ENCODE measurements at places on chromosomes 16 and 17.

DNA sequence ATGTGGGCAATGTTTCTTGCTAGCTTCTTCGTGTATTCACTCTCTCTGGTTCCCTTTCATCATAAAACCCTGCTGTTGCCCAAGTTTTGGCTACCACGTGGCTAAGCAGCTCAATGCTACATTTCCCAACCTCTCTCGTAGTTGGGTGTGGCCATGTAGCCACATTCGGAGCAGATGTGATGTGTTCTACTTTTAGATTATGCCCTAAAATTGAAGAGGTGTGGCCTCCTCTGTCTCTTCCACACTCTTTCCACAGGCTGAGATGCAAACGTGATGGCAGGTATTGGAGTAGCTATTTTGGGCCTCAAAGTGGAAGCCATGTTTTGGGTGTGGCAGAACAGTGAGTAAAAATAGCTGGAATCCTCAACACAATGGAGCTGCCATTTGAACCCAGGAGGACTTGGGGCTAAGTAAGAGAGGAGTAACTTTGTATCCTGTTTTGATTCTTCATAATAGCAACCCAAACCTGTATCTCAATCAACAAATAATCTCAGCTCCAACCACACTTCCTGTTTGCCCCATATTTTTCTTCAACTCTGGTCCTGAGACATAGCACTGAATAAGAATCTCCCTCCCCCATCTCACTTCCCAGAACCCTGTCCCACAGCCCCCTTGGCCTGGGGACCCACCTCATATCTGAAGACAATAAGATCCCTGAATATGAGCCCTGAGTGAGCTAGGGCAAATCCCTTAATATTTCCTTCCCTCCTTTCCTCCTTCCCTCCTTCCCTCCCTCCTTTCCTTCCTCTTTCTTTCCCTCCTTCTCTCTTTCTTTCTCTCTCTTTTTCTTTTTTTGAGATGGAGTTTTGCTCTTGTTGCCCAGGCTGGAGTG, 4.0 kb downstream of the NUPR1 start:
- no peak for DNase-seq

DNA sequence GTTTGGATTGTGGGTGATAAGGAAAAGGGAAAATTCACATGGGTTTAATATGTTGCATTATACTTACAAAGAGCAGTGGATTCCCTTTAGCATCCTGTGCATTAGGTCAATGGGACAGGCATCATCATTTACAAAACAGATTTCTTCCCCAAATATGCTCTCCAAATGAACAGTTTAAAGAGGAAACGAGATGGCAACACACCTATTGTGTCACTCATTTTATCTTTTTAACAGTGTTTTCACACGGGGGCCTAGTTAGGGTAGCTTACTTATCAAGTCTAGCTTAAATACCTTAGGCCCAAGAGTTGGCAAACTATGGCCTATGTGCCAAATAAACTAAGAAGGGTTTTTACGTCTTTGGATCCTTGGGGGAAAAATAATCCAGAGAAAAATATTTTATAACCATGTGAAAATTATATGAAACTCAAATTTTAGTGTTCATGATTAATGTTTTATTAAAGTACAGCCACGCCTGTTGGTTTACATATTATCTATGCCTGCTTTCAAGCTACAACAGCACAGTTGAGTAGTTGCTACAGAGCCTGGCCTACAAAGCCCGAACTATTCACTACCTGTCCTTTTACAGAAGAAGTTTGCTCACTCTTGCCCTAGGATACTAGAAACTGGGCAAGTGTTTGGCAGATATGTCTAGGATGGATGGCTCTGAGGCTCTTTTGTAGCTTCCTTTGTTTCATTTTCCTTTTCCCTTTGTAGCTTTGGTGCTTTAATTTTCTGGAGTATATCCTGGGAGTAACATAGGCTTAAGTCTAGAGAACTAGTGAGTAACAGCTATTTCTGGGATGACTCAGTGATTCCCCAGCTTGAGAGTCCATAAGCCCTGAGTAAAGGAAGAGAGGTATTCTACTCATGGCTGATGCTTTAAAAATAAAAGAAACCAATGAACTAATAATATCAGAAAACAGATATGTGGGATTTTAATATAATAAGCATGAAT, 12.4 kb downstream of the NUP93 start:
- DNase-seq, result no peak

- no peak for DNase-seq
Observed at GRCh38 chr16:20647736-20648135, 49.7 kb downstream of the ACSM1 start.

DNA sequence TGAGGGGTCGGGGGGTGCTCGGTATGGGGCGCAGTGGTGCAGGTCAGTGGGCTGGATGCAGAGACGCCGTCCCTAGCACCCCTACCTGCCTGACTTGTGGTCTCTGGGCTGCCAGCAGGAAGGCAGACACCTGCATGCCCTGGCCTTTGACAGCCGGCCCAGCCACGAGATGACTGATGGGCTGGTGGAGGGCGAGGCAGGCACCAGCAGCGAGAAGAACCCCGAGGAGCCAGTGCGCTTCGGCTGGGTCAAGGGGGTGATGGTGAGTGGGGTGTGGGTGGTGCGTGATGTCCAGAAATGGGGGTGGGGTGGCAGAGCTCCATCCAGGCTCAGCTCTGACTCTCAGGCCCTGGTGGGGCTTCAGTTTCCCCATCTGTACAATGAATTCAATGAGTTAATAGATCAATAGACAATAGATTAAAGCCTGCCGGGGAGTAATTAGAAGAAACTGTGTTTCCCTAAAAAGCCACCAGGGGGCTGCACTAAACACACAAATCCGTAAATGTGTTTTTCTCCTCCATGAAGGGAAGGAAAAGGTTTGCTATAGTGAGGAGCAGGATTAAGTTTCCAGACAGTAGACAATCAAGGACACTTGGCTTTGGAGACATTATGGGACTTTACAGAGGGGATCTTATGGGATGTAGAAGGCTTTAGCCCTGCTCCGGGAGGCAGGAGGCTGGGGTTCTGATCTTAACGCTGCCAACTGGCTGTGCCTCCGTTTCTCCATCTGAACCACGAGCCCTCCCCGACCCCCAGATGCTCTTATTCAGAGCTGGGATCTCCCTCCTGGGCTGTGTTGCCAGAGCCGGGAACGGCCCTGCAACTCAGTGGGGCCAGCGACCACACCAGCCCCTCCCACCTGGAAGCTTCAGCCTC, 2.2 kb downstream of the SLC12A3 start:
- peak; percentile 22 for DNase-seq

- DNase-seq, result no peak
Observed at GRCh38 chr17:37750768-37751475, 6.1 kb upstream of the HNF1B start.

DNA sequence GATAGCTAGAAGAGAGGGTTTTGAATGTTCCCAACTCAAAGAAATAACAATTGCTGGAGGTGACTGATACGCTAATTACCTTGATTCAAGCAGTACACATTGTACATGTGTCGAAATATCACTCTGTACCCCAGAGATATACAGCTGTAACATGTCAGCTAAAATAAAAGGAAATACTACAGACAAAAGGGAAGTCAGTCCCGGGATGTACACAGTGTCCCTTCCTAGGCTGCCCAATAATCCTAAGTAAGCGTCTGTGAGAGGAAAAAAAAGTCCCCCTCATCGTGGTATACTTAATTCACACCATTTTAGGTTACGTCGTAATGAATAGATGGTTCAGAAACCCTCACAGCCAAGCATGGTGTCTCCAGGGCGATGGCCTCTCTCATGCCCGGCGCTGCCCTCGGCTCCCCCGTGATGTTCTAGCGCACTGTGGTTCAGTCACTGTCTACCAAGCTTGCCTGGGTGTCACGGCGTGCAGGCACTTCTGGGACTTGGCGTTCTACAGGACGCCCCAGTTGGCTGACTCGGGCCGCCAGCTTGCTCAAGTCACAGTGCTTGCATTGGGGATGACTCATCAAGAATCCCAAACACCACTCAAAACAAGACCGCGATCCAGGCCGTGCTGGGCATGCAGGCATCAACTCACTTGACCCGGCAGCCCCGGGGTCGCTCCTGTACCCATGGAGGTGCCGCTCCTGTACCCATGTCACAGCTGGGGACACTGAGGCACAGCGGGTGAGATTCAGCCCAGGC, 27.6 kb downstream of the CCDC40 start:
- no peak for DNase-seq

DNA sequence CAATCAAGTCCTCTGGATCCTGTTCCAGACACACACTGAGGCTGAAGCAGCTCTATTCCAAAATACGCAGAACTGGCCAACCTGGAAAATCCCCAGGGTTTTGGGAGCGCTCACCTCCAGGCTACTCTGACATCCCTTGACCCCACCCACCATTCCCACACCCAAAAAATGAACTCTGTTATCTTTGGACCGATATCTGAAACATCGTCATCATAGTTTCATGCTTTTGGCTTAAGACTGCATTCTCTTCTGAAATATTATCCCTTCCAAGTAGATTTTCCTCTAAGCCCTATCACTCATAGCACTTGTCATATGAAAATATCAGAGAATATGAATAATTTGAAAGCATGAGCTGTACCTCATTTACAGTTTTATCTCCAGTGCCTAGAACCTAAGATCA, 34.7 kb downstream of the VAT1L start:
- no peak for DNase-seq

GRCh38 chr16:24819462-24820040, 26.2 kb upstream of the SLC5A11 start:
- no peak for DNase-seq

DNA sequence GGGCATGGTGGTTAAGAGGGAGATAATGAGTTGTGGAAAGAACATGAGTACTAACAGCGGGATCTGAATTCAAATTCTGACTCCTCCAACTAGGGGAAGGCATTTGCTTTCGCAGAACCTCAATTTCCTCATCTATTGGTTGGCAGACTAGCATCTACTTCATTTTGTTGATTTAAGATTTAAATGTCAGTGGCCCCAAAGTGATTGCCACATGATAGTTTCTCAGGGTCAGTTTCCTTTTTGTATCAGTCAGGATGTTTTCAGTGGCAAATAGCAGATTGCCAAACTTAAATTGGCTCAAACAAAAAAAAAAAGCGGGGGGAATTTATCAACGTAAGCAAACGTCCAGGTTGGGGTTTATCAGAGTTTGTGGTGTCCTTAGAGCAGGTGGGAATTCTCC, 25.1 kb upstream of the NOS2 start:
- no peak for DNase-seq

DNA sequence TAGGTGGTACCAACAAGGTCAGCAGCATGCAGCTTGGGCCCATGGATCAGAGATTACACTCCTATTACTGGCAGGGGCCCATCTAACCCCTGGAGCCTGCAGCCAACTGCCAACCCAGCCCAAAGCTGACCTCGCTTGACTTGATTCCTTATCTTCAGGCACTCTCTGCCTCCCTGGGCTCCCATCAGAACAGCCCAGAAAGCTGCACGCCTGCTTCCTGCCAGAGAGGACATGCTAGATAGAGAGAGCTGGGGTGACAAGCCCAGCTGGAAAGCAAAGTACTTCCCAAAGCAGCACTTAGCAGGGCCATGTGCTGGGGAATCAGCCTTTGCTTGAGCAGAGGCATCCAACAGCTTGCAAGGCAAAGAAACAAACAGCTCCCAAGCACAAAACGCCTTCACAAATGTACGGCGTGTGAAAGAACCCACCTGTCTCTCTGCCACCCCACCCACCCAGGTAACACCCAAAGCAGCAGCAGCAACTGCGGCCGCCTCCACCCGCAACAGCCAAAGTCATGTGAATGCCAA, 74.2 kb upstream of the NLK start:
- no peak for DNase-seq

- no peak for DNase-seq
Observed at GRCh38 chr16:1182950-1183907, 30.3 kb downstream of the CACNA1H start.

DNA sequence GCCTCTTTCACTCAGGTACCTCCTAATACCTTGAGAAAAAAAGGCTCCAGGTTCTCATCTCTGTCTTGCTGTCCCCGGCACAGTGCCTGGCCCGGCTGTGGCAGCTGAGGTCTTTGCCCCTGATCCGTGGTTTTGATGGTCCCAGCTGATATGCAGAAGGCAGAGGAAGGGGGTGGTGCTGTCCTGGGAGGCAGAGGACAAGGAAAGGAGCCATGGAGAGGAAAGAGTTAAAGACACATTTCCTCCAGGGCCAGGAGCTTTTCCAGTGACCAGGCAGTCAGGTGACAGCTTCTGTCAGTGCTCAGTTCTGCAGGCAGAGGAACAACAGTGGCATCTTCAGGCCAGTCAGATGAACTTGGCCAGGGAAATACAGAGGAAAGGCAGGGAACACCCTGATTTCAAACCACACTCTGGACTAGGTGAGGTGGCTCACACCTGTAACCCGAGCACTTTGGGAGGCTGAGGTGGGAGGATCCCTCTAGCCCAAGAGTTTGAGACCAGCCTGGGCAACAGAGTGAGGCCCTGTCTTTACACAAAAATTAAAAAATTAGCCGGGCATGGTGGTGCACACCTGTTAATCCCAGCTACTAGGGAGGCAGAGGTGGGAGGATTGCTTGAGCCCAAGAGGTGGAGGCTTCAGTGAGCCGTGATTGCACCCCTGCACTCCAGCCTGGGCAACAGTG, 3.3 kb upstream of the COG1 start:
- DNase-seq, result no peak

GRCh38 chr17:1013729-1014090, 16.8 kb downstream of the TIMM22 start:
- no peak for DNase-seq

DNA sequence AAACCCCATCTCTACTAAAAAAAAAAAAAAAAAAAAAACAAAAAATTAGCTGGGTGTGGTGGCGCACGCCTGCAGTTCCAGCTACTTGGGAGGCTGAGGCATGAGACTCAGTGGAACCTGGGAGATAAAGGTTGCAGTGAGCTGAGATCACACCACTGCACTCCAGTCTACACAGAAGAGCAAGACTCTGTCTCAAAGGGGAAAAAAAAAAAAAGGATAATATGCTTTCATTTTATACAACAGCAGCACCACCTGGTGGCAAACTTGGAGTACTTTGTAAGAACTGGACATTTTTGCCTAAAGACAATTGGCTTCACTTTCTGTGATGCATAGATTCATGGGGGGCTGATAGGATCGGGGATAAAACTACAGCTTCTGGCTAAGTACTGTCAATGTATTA, 8.5 kb downstream of the CHTF8 start:
- peak; percentile 59 for DNase-seq

DNA sequence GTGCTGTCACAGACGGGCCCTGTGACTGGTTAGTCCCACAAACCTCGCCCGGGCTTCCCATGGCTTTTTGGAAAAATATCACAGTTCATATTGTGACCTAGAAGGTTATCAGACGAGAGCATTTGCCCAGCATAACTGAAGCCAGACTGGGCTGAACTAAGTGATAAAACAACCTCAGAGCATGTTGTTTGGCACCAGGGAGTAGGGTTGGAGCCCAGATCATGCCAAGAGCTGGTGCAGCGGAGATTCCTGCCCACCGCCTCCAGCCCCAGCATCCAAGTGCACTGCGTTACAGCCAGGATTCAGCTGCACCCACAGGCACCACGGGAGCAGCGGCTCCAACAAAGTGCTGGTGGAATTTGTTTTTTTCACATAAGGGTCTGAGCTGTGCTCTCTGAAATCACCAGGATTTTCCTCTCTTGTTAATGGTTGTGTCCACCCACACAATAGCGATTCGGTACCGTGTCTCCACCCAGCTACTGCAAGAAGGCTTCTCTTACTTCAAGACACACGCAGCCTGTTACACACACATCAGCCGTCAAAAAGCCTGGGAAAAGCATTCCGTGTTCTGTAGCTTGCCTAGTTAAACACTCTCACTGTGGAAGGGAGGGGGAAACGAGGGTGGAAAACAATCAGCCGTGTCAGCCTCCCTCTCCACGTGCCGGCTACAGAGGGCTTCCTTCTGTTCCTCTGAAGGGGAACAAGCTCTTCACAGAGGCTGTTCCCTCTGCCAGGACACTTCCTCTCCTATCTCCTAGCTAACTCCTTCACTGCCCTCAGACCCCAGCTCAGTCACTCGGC, 273.8 kb downstream of the C16orf95 start:
- DNase-seq, result no peak
